ENCODE measurements at places on chromosomes 3 and 15.
A peak's percentile ranks its signal among the peaks of the same experiment; 100 is the strongest.

GRCh38 chr3:144866476-144866875 lies 894.9 kb downstream of the DIPK2A start:
- DNase-seq, result no peak

DNA sequence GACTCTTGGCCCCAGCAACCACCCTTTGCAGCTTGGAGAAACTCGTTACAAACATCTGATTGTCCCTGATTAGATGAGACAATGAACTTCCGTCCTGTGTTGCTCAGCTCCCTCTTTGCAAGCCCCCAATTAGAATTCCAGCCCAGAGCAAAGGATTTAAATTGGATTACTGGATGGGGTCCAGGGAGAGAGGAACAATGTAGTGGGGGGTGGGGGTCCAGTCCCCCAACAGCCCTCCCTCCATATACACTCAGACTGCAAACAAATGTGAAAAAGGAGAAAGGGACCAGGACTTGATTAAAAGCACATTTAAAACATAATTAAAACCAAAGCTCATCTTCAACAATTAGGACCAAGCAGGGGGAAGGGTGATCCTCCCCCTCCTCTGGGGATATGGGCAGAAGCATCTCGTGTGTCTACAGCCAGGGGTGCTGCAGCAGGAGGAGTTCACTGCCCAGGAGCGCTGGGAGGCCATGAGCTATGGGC lies 71.7 kb upstream of the TMEM115 start:
- DNase-seq, result no peak

GRCh38 chr3:161081633-161082032 lies 23.5 kb downstream of the B3GALNT1 start:
- no peak for DNase-seq

DNA sequence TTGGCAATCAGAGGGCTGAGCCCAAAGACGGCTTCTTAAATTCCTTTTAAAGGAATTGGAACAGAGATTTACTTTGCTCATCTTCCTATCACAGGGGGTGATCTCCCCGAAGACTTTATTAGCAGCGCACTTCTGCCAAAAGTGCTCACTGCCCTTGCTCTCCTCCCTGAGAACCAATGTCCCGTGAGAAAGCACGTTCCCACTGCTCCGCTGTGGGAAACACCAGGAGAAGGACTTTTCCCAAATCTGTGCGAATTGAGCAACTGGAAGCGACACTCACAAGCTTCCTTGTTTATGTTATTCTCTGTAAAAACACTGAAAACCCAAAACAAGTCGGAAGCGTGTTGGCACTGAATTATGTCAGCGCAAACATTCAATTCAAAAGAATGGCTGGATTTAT lies 670.8 kb upstream of the NR2F2 start:
- DNase-seq, result no peak

DNA sequence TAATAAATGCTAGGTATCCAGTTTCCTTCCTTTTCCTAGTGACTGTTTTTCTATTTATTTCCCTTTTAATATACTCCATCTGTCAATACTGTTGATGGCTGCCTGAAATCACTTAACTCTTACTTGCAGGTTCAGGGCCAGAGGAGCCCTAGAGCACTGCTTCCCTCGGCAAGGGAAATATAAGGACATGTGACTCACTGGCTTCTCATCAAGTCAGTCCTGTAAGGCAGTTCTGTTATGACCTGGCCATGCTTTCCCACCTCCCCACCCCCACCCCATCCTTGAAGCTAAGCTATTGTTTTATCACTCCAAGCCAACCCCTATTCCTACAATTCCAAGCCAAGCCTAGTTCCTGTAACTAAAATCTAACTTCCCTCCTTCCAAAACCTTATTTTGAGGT lies 800.7 kb downstream of the ROBO1 start:
- no peak for DNase-seq

GRCh38 chr15:40146037-40146436 lies 14.8 kb upstream of the BUB1B start:
- no peak for DNase-seq

DNA sequence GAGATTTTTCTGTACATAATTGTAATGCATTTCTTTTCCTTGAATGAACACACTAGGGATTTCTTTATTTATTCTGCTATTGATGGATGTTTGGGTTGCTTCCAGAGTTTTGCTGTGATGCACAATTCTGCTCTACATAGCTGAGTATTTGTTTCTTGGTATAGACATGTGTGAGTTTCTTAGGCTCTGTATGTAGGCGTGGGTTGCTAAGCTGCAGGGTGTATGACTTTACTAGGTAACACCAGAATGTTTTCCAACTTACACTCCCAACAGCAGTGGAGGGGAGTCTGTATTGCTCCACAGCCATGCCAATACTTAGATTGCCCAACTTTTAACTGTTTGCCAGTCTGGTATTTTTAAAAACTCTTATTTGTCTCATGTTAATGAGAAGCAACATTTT lies 155.5 kb upstream of the TNIK start:
- no peak for DNase-seq

GRCh38 chr3:141441381-141442364 lies 45.2 kb upstream of the RASA2 start:
- DNase-seq, result peak; percentile 27

Measured in activated naive CD4-positive, alpha-beta T cell (primary cell).